ENCODE measurements at places on chromosomes 1 and 21.

- peak; percentile 55 for DNase-seq
Measured at GRCh38 chr1:53725238-53725689, 13.7 kb downstream of the GLIS1 start.

DNA sequence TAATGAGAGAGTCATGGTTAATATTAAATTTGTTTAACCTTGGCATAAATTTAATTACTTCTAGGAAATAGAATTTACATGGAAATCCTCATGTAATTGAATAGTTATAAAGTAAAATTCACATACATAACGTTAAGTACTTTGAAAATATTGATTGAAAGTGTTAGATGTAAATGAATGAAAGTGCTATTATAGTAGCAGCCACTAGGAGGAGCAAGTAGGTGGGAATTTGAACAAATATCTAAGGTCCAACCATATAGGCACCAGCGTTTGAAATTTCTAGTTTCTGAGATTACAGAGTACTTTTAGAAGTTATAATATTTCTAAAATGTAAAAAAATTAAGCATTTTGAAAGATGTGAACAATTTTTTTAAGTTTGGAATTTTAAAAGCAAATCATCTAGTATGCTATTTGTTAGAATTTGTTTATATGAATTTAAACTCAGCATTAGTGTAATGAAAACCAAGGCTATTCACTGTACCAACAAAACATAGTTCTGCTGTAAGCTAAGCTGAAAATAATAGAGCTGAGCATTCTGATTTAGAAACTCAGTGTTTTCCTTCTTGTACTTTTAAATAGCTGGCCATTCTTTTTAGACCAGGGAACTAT is 3.3 kb downstream of the B3GALT2 start:
- peak; percentile 26 for DNase-seq

DNA sequence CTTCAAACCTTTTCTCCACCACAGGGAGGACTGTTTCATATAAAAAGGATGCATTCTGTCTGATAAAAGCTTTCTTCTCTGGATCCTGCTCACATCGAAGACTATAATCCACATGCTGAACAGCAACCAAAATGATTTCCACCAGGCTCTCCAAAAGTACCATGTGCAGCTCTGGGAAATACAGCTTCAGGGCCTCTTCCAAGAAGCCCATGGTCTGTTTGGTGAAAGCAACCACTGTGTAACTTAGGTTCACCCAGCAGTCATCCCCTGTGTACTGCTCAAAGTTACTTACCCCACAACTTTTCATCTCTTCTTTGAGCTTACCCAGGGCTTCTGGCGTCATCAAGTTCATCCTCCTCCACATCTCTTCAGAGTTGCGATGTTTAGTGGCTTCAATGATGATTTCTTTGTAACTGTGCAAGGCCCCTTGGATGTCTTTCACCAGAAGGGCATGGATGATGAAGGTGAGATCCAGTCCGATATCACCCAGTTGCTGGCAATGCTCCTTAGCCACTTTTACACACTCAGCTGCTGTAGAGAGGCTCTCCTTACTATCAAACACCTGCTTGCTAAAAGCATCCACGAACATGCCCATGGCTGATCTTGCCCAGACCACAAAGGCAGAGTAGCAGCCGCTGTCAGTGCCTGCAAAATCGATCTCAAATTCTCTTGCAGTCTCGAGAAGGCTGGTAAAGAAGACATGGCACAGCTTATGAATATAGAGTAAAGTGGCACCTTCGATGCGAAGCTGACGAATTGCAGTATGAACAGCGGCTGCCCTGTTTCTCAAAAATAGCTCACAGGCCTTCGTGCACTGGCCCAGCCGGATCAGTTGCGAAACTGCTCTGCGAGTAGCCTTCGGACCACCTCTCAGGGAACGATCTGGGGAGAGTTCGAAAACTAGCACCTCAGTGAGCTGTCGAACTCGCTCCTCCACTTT is 1.7 kb downstream of the EXOC8 start:
- no peak for DNase-seq

DNA sequence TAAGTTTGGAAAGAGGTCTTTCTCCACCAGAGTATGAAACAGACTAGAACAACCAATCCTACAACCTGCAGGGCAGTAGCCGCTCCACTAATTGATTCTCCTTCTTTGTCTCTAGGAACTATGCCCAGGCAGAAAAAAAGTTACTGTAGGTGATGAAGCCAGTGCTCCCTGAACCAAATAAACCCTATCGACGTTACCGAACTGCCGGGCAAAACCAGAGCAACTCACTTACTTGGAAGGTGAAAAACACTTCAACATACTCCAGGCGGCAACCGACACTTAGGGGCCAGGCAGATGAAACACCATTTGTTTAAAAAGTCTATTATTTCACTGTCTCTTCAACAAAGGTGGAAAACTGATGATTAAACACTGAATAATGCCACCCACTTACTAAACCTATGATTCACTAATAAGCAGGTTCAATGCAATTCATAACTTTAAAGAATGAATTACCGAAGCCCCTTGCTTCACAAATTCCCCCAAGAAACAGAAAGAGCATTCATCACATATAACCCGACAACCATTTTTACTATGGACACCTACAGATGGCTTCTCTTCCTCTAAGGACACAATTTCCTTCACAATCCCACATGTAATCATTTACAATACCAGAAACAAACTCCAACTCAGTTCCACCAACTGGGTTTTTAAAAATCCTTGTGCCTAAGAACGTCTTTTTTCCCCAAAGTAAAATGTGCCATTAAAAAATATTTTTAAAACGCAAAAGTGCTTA is 1.6 kb downstream of the NRIP1 start:
- no peak for DNase-seq

DNA sequence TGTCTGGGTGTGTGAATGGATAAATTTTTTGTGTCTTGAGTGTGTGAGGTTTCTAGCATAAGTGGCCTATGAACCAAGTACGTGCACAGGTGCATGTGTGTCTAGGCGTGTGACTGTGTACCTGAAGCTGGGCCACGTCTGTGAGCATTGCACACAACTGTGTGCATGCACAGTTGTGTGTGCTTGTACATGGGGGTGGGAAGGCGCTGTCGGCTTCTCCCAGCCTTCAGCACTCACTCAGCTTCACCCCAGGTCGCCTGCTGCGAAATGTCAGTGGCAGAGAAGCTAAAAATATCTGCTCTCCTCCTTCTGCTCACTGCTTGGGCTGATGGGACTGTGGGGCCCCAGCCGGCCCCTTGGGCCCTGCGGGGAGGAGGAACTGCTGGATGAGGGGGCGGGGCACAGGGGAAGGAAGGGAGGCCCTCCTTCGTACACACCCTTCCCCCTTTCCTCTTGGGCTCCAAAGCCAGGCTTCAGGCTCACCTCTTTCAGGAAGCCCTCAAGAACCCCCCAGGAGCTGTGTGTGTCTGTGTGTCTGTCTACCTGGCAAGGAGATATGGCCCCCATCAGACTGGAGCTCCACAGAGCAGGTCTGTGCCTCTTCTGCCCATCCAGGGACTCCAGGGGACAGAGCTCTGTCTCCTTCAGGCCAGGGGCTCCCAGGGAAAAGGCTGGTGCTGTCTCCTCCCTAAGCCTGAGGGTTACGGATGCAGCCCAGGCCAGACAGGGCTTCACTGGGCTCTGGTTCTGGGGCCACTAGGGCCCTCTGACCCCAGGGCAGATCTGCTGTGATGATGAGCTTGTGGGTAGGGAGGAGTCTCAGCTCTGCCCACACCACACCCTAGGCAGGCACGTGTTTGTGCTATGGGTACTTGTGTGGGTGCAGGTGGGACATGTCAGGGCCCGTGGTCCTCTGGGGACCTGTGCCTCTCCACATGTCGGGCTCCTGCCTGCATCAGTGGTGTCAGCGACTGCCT is 35.6 kb upstream of the WASF2 start:
- peak; percentile 70 for DNase-seq

GRCh38 chr1:159699246-159699645 is 15.1 kb downstream of the CRP start:
- DNase-seq, result no peak

GRCh38 chr1:209674957-209675564 is at the start of gene G0S2:
TSS of gene G0S2 (plus strand) at chr1:209675412. CDS start at chr1:209675685, 273 bp downstream.
- no peak for DNase-seq

DNA sequence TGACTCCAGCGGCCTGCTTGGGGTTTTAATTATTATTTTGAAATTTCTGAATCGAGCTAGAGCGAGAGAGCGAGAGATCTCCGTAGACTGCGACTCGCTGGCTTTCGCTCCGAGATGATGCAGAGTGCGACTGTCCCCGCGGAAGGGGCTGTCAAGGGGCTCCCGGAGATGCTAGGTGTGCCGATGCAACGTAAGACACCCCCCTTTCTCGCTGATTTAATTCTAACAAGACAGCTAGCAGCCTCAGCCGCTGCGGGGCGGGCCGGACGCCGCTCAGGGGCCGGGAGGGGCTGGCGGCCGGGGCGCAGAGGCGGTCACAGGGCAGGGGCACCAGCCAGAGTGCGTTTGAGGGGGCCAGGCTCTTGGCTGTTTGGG is 339 bp downstream of the LHX4 start:
- peak; percentile 64 for DNase-seq

DNA sequence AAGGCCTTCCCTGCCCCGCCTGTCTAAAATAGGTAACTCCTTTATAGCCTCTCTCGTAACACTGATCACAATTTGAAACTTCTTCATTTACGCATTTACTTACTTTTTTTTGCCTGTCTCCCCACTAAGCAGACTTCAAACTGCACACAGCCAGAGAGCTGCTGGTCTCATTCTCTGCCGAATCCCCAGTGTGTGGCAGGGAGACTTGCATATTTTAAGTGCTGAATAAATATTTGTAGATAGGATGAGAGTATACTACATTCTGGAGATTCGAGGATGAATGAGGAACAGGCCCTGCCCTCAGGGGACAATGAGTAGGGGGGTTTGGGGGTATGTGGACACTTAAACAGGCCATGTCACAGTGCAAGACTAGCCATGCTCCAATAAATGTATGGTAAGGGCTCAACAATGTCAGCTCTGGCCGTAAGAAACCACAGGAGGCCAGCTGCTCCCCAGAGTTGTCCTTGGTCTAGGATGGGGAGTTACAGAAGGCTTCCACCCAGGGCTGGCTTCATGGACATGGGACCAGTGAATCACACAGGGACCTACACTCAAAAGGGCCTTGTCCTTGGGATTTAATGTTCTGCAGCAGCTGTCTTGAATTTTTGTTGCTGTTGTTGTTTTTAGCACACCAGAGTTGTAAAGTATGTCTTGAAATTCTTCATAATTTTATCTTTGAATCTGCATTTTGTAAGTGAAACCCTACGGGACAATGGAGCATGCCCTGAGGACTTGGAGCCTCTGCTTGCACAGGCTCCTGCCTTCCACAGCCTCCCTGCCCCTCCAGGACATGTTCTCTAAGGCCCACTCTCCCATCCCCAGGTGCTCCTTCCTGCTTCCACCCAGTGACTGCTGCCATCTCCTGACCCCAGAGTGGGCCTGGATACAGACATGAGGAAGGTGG is 8.5 kb downstream of the DIO1 start:
- DNase-seq, result no peak

GRCh38 chr1:45340816-45341466 is 701 bp upstream of the MUTYH start:
- no peak for DNase-seq

- no peak for DNase-seq
Measured at GRCh38 chr1:184866991-184867788, 107.1 kb downstream of the NIBAN1 start.

DNA sequence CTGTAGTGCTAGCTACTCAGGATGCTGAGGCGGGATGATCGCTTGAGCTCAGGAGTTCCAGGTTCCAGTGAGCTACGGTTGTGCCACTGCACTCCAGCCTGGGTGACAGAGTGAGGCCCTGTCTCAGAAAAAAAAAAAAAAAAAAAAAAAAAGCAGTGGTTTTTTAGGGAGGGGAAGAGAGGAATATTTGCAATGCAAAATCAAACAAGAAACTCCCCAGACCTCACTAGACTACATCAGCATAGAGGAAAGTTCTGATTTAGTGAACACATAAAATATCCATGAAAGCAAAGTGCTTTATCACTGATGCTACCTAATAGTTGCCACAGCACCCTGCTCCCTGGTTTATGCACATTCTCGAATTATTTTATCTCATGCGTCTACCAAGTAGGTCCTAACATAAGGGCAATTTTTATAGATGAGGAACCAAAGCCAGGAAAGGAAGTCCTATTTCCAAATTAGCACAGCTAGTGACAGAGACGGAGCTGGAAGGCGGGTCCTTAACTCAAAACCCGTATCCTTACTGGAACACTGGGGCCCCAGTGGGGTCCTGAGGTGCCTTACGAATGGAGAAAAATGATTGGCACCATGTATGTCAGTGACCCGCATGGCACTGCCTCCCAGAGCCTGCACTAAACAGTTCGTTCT is 50.7 kb upstream of the GPR157 start:
- no peak for DNase-seq

- no peak for DNase-seq
Measured at GRCh38 chr1:220783453-220783852, 3.3 kb upstream of the MTARC1 start.

GRCh38 chr1:210237479-210237878 is 4.9 kb downstream of the SERTAD4 start:
- no peak for DNase-seq

DNA sequence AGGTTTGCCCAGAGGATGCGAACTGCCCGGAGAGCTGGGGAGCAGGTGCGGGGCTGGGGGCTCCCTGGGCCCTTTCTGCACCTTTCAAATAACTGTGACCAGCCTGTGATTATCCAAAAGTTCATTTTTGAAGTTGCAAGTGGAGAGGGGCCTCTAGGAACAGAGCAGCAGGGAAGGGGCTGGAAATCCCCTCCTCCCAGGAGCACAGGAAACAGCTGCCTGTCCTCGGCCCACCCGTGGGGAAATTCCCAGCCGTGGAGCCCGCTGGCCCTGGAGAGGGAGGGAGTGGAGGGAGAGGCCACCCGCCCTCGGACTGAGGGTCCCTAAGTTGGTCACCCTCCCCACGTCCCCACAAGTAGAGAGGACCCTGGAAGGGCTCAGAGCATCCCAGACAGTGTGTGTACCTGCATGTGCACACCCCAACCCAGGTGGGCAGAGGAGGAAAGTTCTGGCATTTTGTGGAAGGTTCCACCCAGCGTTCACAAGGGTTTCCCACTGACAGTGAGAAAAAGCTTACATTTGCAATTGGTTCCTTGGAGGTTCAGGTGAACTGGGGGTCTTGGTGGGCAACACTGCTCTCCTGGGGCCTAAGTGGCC is 1.2 kb upstream of the TNFRSF4 start:
- DNase-seq, result no peak

DNA sequence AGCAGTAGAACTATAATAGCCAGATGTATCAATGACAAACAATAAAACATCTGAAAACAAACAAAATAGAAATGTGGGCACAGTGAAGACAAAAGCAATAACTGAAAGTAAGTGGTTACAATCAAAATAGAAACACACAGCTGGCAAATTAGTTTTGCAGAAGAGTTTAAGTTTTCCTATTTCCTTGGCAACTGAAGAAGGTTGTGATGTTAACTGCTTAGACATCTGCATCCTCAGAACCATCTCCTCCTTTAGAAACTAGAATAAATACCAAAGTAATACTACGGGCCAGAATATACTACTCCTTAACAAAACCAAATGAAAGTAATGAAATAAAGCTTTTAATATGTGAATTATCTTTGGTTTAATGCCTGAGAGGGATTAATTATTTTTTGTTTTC is 605.5 kb downstream of the LTN1 start:
- DNase-seq, result no peak

DNA sequence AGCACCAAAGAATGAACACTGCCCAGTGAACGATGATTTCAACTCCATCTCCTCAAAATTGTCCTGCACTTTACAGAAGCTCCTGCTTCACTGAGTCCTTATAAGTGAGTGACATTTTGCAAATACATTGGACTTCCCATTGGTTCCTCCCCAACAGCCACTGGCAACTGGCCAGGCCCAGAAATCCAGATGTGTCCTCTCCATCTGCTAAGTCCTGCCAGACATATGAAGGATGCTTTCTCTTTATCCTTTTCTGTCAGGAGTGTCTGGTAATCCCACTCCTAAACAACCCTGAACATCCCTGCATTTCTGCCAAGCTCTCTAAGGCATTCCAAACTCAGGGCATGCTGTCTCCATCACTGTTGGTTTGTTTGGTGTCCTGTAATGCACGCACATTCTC is 271.8 kb downstream of the RRAGC start:
- DNase-seq, result no peak

Measured in D341Med (cell line).